ENCODE measurements at places on chromosomes 1 and 21.

- peak; percentile 34 for DNase-seq
These were observed 13.4 kb downstream of the SWT1 start for GRCh38 chr1:185170291-185170848.

DNA sequence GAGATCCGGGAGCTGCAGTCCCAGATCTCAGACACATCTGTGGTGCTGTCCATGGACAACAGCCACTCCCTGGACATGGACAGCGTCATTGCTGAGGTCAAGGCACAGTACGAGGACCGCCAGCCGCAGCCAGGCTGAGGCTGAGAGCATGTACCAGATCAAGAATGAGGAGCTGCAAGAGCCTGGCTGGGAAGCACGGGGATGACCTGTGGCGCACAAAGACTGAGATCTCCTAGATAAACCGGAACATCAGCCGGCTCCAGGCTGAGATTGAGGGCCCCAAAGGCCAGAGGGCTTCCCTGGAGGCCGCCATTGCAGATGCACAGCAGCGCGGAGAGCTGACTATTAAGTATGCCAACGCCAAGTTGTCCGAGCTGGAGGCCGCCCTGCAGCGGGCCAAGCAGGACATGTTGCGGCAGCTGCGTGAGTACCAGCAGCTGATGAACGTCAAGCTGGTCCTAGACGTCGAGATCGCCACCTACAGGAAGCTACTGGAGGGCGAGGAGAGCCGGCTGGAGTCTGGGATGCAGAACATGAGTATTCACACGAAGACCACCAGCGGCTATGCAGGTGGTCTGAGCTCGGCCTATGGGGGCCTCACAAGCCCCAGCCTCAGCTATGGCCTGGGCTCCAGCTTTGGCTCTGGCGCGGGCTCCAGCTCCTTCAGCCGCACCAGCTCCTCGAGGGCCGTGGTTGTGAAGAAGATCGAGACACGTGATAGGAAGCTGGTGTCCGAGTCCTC, 25.5 kb downstream of the ETV3L start:
- peak; percentile 32 for DNase-seq

DNA sequence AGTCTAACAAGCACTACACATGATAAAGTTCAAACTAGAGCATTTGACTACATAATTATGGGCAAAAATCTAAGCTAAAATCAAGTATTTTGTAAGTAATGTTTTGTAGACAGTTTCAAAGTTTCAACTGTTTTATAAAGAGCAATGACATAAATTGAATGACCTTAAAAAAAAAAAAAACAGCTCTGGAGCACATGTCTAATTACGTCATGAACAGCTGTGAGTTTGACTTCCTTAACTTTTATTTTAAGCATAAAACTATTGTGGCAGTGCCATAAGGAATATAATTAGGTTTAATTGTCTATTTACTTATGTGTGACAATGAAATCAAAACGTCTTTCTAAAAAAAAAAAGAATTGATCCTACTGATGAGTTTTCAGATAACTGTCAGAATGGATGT, 272.5 kb upstream of the LRRC7 start:
- no peak for DNase-seq

- DNase-seq = no peak
These were observed 38.9 kb downstream of the ATP1A1 start for GRCh38 chr1:116411784-116412479.

DNA sequence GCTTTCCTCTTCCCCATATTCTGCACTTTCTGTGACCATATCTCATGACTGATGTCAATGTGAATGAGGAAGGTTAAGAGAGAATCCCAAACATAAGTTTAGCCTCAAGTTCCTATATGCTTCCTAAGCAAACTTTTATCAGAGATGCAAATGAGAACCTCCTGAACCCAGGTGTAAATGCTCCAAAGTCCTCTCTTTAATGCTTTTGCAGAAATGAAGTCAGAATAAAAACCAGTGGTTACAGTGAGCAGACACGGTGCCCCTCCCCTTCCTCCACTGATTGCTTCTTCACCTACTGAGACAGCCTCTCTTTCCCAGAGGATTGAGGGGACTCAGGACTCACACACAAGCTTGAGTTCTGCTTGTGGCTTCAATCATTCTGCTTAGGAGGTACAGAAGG, 11.6 kb upstream of the PIGC start:
- DNase-seq = no peak

- DNase-seq = no peak
These were observed 96.0 kb upstream of the USP24 start for GRCh38 chr1:55311057-55311641.

DNA sequence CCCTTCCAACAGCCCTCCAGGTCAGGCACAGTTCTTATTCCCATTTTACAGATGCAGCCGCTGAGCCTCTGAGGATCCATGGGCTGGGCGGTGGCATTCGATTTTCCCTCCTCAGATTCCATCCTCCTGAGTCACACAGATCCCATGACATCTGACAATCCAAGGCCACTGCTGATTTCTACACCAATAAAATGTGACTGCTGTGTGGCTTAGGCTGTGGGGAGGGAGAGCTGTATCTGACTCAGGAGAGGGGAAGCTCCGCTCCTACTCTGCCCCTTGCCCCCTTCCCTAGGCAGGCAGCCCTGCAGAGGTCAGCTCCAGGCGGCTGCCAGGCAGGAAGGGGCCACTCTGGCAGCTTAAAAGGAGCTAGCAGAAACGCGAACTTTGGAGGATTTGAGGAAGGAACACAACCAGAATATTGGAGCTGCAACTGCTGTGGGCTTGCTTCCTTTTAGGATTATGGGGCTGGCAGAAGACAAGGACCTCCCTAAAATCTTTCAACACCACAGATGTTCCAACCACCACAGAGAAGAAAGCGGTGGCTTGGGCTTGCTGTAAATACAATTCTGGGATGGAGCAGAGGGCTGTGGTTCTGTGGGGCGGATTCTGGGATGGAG, 50.0 kb downstream of the MRPL37 start:
- DNase-seq = no peak

GRCh38 chr1:224894915-224895314, 34.6 kb upstream of the DNAH14 start:
- DNase-seq = no peak

DNA sequence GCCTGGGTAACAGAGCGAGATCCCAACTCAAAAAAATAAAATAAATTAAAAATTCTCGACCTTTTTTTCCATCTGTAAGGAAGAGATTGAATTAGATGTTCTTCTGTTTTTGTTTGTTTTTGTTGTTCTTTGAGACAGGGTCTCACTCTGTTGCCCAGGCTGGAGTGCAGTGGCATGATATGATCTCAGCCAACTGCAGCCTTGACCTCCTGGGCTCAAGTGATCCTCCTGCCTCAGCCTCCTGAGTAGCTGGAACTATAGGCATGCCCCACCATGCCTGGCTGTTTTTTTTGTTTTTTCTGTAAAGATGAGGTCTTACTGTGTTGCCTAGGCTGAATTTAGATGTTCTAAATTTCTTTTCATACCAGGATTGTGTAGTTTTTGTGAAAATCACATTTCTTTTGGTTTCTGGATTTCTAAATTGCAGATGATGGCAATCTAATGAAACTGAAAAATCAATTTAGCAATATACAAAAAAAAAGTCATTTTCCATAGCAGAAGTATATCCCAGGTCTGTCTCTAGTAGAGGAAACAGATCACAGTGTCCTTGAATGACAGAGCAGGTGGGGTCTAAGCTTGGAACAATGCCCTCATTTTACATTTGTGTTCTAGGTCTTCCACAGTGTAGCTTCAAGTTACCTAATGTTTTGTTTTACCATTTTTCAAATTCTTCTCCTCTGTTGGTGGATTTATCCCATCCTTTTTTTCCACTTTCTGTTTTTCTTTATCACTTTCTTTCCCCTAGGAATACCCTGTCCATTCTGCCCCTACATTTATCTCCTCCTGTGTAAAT, 20.3 kb downstream of the ZYG11A start:
- DNase-seq = no peak

- peak; percentile 16 for DNase-seq
These were observed 60.8 kb upstream of the PGD start for GRCh38 chr1:10338047-10338446.

GRCh38 chr21:45512626-45513002, 29.6 kb downstream of the SLC19A1 start:
- DNase-seq = no peak

- DNase-seq = no peak
These were observed 15.3 kb downstream of the SMIM12 start for GRCh38 chr1:34844252-34844634.

- DNase-seq = no peak
These were observed 106.6 kb upstream of the POU3F1 start for GRCh38 chr1:38153066-38153777.

DNA sequence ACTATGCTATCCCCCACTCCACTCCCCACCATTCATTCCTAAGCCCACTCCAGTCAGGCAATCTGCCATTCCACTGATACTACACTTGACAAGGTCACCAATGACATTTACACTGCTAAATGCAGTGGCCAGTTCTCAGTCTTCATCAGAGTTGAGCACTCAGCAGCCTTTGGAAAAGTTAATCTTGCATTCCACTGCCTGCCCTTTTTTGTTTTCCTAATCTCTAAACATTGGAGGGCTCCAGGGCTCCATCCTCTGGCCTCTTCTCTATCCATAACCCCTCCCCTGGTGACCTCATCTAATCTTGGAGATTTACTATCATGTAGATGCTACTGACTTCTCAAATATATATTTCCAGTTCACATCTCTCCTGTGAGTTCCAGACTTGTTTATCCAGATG, 70.9 kb upstream of the S1PR1 start:
- no peak for DNase-seq

DNA sequence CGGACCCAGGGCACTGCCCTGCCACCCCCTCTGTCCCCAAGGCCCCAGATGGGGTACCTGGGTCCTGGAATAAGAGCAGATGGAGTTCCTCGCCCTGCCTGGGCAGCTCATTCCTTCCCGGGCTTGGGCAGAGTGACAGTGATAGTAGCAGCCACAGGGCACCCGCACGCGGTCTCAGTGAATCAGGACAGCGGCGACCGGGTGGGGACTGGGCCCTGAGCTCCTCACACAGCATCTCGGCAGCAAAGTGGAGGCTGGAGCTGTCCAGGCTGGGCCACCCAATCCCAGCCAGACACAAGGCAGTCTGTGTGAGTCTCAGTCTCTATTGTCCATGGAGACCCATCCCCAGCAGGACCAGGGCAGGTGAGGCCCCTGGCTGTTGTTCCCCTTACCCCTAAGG, 37.4 kb upstream of the CCDC27 start:
- no peak for DNase-seq

DNA sequence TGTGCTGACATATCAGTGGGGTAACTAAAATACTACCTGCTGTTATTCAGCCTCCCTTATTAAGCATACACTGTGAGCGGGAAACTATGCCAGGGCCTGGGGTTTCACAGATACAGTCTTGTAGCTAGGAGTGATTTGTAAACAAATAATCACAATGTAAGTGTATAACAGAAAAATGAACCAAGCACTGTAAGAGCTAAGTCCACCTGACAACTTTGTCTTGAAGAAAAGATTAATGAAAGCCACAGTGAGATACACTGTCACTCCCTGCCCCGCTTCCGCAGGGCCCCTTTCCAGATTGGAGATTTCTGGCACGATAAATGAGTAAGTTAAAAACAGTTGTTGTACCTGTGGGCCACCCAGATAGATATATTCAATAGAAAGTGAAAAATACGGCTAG, 4.8 kb downstream of the RCAN3 start:
- peak; percentile 49 for DNase-seq

GRCh38 chr1:51564124-51564523, 45.1 kb upstream of the EPS15 start:
- DNase-seq = no peak

DNA sequence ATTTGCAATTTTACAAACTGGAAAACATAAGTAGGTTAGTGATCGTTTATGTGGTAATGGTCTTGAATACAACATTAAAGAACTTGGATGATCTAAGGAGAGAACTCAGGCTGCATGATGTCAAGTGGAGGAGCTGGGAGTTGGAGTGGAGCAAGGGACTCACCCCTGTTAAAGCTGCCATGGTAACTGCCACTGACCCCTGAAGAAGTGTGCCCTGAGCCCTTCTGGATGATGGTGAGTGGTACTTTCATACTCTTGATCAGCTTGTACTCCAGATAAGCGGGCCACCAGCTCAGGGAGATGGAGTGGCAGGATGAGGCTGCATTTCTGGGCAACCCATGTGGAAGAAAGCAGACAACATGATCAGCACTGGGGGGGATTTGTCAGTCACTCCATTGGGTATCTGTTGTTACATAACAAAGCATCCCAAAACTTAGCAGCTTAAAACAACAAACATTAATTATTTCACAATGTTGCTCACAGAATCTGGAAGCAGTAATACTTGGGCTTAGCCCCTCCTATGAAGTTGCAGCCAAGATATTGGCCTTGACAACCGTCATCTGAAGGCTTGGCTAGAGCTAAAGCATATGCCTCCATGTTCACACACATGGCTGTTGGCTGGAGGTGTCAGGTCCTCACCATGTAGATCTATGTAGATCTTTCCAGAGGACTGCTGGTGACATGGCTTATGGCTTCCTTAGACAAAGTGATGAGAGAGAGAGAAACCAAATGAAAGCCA, 213.8 kb downstream of the DUSP10 start:
- DNase-seq = no peak
